NCI-H2107 (cell line): ENCODE measurements at places on chromosomes 11 and 22.

GRCh38 chr22:35622191-35622913 is 5.2 kb upstream of the MB start:
- DNase-seq: peak; percentile 49

DNA sequence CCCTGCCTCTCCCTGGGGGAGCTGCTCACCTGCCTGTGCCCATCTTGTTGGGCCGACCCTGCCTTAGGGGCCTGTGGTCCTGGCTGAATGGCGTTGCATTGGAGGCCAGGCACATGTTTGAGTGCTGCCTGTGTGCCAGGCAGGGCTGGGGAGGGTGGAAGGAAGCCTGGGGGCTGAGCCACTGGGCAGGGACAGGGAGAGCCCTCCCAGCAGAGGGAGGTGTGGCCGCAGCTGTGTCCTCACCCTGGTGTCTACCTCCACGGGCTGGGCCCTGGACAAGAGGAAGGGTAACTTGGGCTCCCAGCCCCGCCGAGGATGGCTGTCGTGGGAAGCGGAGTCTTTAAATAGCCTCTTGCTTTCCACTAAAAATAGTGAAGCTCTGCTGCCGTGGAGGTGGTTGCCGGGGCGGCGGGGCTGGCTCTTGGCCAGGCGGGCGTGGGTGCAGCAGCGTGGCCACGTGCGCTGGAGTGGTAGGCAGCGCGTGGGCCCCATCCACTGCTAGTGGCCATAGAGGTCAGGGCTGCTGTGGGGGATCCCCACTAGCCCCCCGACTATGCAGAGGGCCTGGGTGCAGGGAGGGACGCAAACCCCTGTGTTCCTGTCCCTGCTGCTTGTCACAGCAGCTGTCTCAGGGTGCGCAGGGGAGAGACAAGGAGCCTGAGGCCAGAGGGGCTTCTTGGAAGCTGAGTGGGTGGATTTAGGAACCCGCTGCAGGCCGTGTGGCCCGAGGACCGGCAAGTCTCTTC is 6.2 kb downstream of the ZDHHC8 start:
- DNase-seq: no peak

DNA sequence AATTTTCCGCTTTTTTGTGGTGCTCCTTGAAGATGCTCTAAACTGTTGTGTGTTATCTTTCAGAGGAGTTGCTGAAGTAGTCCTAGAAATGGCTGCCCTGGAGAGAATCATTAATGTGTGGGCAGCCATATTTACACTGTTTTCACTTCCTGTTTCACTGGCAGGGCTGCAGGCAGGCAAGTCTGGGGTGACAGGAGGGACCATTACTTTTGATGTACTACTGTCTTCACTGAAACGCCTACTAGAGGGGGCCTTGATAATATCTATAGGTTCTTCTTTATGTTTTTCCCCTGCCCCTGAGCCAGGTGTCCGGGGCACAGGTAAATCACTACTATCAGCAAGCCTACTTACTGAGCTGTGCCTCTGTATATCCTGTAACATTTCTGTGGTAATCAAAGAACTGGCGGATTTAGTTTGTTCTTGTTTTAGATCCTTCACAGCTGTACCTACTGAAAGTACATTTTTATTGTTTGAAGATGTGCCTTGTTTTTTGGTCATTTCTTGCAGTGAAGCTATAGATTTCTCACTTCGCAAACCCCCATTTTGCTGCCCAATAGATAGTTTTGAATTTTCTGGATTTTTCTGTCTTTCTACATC is 39.7 kb downstream of the ACAT1 start:
- no peak for DNase-seq

DNA sequence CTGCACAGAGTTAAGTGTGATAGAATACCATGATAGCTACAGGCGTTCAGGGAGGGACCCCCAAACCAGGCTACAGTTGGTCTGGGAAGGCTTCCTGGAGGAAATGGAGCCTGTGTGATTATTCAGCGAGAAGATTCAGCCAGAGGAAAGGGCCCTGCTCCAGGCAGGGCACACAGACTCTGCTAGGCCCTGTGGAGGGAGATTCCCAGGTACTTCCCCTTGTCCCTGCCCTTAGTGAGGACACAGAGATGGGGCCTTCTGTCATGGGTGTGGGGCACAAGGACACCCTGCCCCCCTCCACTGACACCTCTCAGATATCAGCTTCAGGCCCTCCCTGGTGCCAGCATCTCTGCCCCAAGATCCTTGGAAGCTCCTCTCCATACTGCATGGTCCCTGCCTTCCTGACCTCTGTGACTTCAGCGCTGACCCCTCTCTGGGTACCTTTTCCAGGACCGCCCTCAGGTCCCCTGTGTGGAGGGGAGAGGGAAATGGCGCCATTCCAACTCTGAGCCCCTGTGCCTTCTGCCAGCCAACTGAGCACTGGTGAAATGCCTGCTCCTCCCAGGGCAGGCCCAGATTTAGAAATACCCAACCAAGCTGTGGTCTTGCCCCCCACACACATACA is 12.6 kb upstream of the POU2F3 start:
- no peak for DNase-seq

DNA sequence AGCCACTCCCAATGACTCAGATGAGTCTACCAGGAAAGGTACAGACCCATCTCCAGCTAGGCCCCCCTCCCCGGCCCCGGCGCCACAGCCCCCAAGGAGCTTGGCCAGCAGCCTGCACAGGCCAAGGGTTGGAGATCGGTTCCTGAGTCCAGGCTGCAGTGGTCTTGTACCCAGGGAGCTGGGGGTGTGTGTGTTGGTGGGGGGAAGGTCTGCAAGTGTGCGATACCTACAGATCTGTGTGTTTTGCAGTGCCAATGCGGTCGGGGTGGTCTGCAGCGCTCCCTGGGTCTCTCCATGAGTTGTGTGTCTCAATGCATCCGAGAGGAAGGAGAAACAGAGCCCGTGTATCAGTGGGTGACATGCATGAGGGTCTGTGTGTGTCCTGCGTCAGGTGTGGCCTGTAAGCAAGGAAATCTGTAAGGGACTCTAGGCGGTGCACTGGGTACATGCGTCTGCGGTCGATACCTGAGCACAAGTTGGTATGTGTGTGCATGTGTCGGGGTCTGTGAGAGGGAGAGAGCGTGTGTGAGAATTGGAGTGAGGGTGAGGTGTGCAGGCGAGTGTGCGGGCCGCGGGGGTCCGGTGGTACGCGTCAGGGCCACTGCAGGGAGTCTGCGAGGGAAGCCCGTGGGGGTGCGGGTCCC is 645 bp downstream of the CDC42BPG start:
- no peak for DNase-seq

DNA sequence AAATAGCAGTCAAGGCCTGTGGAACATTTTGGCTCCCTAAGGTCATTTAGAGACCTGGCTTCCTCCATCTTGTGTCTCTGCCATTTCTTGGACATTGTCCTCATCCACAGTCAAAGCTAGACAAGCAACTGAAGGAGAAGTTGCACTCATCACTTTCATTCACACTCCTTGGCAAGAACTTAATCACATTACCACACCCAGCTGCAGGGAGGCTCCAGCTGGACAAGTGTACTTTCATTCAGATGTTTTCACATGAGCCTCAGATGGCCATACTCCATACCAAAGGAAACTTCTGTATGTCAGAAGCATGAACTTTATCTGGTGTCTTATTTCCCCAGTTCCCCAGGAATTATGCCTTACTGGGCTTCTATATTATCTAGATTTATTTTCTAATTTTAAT is 537.4 kb downstream of the TMEM135 start:
- no peak for DNase-seq

DNA sequence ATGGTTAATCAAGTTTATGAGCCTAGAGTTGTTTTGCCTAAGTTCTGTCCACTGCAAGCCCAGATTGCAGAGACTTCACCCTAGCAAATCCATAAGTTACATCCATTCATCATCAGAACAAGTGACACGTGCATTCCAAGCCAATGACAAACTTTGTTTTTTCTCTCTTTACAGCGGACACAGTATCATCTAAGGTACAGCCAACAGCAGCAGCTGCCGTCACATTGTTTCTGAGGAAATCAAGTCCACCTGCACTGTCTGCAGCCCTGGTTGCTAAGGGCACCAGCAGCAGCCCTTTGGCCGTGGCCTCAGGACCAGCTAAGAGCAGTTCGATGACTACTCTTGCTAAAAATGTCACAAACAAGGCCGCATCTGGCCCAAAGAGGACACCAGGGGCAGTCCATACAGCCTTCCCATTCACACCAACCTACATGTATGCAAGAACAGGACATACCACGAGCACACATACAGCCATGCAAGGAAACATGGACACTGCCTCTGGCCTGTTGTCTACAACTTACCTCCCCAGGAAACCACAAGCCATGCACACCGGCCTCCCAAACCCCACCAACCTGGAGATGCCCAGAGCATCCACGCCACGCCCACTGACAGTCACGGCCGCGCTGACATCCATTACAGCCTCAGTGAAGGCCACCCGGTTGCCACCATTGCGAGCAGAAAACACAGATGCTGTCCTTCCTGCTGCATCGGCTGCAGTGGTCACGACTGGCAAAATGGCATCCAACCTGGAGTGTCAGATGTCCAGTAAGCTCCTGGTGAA is 155.8 kb downstream of the C11orf91 start:
- no peak for DNase-seq

DNA sequence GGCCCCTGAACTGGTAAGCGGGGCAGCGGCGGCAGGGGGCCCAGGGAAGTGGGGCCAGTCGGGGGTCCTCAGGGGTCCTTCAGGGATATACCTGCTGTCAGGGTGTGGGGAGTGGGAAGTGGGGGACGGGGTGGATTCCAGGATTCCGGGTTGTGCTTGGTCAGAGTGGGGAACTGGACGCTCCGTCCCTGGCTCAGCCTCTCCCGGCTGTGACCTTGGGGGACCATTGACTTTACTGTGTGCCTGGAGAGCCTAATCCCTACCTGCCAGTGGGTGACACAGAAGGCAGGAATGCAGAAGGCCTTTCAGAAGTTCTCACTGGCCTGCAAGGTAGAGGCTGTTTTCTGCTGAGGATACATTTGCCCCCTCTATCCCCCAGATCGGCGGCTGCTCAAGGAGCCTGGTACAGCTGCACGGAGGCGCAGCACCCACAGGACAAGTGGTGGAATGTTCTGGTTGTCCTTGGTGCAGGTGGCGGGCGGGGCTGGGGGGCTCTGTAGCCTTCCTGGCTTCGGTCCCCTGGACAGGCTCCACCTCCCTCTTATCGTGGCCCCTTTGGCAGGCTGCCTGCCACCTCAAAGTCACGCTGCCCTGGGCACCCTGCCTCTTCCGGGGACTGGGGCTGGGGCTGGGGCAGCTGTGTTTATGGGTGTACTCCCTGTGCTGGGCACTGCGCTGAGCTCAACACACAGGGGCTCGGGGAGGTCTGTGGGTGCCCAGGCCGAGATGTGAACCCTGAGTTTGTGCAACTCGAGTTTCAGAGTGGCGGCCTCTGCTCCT is 18.4 kb downstream of the KCNQ1 start:
- no peak for DNase-seq

- no peak for DNase-seq
Measured at GRCh38 chr11:17921659-17922415, 91.0 kb downstream of the SERGEF start.
